Activated CD4-positive, alpha-beta T cell treated with anti-CD3 and anti-CD28 coated beads, Interleukin-2, amount 10 ng/mL, durations not matched to agents 24 days and 14 days (primary cell): ENCODE measurements at places on chromosomes 11 and 22.
A peak's percentile ranks its signal among the peaks of the same experiment; 100 is the strongest.

DNA sequence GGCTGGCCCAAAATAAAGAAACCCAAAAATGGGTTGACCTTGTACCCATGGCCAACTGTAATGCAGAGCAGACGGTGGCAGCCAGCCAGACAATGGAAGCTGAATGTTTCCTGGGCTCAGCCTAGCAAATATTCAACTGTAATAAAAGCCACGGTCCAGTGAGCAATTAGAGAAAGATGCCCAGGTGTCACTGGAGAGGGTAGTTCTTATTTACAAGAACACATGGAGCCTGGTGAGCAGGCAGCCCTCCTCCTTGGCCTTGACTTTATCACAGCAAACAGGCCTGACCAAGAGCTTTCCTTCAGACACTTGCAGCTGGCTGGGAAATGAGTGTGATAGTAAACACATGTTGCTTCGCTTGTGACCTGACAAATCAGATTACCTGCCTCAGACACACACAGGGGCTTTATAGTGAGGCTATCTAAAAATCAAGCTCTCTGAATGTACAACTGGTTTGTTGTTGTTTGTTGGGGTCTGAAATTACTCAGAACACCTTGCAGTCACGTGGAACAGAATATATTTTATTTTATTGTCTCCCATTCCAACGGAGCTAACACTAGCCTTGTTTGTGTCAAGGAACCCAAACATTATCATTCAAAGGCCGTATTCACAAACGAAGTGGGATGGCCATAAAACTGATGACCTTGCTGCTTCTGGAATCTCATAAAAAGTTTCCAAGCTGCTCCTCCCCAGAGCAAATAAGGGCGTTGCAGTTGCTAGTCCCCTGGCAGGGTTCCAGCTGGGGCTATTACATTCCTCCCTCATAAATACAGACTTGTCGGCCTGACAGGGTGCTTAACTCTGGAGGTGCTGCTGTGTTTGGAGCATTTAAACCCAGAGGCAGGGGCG lies 161.1 kb downstream of the BBOX1 start:
- DNase-seq = peak; percentile 31

- DNase-seq = peak; percentile 99
These were observed at the start of the genes SPCS2 and XRRA1 for GRCh38 chr11:74948898-74949752. TSS of gene SPCS2 (plus strand) at chr11:74949266. CDS start at chr11:74949286, 20 bp downstream. TSS of gene XRRA1 (minus strand) at chr11:74949091. CDS start at chr11:74940878, 8,213 bp downstream.

- DNase-seq = no peak
These were observed 851 bp upstream of the GRAMD4 start for GRCh38 chr22:46619240-46619829.

DNA sequence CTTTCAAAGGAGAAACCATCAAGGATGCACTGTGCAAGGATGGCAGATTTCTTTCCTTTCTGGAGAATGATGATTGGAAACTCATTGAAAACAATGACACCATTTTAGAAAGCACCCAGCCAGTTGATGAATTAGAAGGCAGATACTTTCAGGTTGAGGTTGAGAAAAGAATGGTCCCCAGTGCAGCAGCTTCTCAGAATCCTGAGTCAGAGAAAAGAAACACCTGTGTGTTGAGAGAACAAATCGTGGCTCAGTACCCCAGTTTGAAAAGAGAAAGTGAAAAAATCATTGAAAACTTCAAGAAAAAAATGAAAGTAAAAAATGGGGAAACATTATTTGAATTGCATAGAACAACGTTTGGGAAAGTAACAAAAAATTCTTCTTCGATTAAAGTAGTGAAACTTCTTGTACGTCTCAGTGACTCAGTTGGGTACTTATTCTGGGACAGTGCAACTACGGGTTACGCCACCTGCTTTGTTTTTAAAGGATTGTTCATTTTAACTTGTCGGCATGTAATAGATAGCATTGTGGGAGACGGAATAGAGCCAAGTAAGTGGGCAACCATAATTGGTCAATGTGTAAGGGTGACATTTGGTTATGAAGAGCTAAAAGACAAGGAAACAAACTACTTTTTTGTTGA lies 9.8 kb downstream of the FAM111A start:
- DNase-seq = peak; percentile 74

- no peak for DNase-seq
These were observed 124.2 kb downstream of the KCNQ1OT1 start for GRCh38 chr11:2575591-2576051.
